ENCODE measurements at places on chromosomes 1 and 21.
A peak's percentile ranks its signal among the peaks of the same experiment; 100 is the strongest.

- no peak for DNase-seq
Measured at GRCh38 chr21:33658919-33659567, 16.7 kb downstream of the ITSN1 start.

- DNase-seq: no peak
Measured at GRCh38 chr1:2146836-2147517, 47.6 kb downstream of the FAAP20 start.

DNA sequence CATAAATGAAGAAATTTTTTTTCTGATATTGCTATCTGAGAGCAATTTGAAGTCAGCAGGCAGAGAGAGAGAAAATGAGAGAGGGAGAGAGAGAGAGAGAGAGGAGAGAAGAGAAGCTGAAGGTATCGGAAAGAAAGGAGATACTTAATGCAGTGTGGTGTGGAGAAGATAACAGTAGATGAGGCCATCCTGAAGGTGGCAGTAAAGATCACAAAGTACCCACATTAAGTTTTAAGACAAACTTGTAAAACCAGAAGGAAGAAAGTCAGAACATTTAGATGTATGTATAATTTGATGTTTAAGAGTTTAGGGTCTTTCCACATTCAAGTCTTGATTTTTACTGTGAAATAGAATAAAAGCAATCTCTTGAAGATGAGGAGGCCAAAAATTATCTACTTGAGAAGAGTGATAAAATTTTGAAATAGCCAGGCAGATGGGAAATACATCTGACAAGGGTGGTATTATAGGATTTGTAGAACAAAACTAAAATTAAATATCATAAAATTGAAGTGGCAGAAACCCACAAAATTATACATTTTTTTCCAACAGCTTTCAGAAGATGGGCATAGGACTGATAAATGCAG, 1753.4 kb downstream of the MRPL39 start:
- DNase-seq: no peak

- no peak for DNase-seq
Measured at GRCh38 chr1:167856711-167857418, 57.1 kb downstream of the ADCY10 start.

- DNase-seq: no peak
Measured at GRCh38 chr1:8120693-8121260, 94.7 kb upstream of the ERRFI1 start.

- no peak for DNase-seq
Measured at GRCh38 chr1:24567792-24568388, 12.0 kb downstream of the NCMAP start.

GRCh38 chr1:163583661-163584181, 262.0 kb downstream of the NUF2 start:
- DNase-seq: no peak

GRCh38 chr1:23585321-23586022, 26.2 kb upstream of the ID3 start:
- DNase-seq: no peak

GRCh38 chr1:204225841-204226735, 12.3 kb upstream of the GOLT1A start:
- DNase-seq: no peak

GRCh38 chr21:34131586-34131985, 58.2 kb downstream of the MRPS6 start:
- DNase-seq: no peak

GRCh38 chr1:225870911-225871310, 11.3 kb downstream of the TMEM63A start:
- DNase-seq: no peak

DNA sequence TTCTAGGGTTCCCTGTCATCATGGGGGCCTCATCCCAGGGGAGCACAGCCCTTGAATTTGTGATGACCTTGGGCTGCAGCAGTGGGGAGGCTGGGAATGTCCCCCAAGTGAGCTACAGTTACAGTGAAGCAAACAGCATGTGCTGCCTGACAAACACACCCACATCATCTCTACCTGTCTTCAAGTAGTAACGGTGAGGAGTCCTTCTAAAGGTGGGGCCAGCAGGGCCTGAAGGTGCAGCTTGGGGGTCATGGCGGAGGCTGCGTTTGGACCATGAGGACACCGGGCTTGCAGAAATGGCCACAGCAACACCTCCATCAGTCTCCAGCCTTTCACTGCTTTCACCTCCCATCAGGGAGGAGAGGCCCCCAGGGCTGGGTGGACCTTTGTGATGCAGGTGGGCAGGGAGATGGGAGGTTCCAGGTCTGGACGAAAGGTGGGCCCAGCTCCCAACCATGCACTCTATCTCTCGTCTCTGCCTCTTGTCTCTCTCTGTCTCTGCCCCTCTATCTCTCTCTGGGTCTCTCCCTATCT, 55.7 kb downstream of the WNT9A start:
- DNase-seq: peak; percentile 0

DNA sequence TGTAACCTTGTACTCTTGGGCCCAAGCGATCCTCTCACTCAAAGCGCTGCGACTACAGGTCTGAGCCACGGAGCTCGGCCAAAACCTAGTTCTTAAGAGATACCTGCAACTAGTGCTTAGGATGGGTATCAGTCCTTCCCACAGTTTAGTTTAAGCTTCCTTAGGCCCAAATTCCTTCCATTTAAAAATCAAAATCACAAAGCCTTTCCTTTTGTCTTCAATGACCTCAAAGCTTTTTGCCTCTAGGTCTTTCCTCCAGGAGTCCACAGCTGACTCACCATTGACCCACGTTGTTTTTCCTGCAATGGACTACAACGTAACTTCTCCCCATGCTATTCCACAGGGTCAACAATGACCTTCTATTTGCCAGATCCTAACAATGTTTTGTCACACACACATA, 64.0 kb downstream of the APP start:
- DNase-seq: no peak

- peak; percentile 31 for DNase-seq
Measured at GRCh38 chr1:37901191-37901892, 42.0 kb upstream of the MTF1 start.

GRCh38 chr1:159925719-159926078, 392 bp upstream of the TAGLN2 start:
- peak; percentile 54 for DNase-seq

DNA sequence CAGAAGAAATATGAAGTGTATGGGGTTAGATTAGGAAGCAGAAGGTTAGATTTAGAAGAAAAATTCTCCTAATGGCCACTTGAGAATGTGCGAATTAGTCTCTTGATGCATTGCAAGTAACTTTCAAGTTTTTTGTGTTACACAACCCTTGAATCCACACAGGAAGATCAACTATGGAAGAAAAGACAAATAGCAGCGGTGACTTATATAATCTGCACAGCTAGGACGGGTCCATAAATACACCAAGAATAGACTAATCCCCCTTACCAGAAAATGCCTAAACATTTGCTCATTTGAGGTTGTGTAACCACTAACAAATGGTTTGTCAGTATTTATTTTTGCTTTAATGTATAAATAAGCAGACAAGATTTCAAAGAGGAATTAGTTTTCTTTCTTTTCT, 182.6 kb downstream of the TGFB2 start:
- DNase-seq: no peak

DNA sequence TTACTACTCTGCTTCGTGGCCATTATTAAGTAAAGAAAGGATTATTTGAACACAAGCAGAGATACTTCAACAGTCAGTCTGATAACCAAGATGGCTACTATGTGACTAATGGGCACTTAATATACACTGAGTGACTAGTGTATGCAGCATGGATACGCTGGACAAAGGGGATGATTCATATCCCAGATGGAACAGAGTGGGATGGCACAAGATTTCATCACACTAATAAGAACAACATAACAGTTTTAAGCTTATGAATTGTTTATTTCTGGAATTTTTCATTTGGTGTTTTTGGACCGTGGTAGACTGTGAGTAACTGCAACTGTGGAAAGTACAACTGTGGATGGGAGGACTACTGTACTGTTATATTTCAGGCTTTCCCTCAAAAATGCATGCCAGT, 9.4 kb downstream of the ZCCHC17 start:
- DNase-seq: no peak

- DNase-seq: no peak
Measured at GRCh38 chr21:29084372-29084771, 10.9 kb upstream of the CCT8 start.

- no peak for DNase-seq
Measured at GRCh38 chr1:226712742-226713419, 26.2 kb downstream of the ITPKB start.

GRCh38 chr1:20999525-21000244, 177.0 kb downstream of the EIF4G3 start:
- no peak for DNase-seq

DNA sequence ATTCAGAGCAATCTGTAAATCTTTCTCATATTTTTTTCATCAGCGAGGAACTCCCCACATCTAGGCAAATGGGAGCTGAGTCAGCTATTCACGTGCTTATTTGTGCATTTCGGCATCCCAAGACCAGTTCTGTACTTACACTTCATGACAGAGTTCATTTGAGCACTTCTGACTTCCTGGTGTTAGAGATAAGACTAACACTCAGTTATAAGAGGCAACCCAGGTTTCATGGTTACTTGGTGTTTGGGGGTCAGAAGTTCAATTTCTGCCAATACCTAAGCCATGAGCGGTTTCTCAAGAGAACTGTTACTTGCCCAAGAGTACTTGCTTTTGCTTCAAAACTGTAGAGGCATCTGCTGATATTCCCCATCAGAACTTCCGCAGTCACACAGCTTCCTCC, 24.1 kb upstream of the DESI2 start:
- DNase-seq: no peak

DNA sequence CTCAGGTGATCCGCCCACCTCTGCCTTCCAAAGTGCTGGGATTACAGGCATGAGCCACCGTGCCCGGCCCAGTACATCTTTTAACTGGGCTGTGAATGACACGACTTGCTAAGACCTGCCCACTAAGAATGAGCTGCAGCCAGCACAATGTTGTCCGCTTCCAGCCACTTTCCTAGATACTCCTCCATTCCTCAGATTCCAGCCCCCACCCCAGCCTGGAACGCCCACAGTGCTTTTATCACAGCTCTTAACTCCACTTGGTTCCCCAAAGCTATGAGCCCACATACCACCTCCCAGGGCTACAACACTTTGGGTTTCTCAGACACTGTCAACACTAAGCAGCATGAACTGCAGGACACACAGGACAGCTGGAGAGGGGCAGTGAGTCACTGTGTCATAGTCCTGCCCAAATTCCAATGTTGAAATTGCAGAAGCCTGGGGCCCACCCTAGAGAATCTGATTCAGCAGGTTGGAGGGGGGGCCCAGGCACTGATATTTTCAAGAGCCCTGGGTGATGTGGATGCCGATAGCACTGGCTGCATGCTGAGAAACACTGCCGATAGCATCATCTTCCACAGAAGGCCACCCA, 58.0 kb downstream of the ACBD3 start:
- no peak for DNase-seq

GRCh38 chr1:94408104-94408830, 9.9 kb upstream of the ABCD3 start:
- DNase-seq: no peak

DNA sequence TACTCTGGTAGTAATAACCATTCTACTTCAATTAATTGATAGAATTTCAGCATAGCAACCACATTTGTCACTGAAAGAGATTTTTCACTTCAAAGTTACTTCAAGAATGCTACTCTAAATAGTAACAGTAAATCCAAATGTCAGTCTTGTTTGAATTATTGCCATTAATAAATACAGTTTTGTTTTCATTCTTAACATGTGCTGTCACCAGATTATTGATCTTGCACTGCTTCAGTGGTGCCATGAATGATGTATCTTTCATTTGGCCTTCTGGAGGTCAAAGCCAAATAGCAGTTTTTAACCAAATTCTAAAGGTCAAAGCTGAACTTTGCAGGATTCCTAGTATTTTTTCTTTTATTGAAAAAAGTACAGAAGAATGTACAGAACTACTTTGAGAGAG, 199.5 kb downstream of the PATJ start:
- no peak for DNase-seq

Data from activated naive CD8-positive, alpha-beta T cell treated with anti-CD3 and anti-CD28 coated beads, Interleukin-2, amount 50 U/mL, for 24 hours (primary cell).